ENCODE measurements at places on chromosomes 16 and 17. TPM values are rescaled to one million over a fixed set of nuclear protein-coding genes. Genes with fewer than 3 reads are reported as not detected.

DNA sequence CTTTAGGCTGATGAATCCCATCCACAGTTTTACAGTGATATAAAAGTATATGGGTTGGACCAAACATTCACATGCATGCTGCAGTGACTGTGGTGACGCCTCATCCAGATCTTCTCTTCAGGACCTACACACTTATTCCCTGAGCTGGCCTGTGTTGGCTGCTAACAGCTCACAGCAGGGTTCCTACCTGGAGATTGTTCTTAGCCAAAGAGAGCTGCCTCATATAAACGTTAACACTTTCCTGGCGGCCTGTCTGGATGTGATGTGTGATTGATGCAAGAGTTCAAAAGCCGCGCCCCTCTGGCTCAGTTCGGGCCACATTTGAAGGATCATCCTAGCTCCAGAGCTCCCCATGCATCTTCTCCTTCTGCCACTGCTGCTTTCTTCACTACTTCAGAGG lies 93.0 kb upstream of the NETO2 start:
- no peak for DNase-seq

DNA sequence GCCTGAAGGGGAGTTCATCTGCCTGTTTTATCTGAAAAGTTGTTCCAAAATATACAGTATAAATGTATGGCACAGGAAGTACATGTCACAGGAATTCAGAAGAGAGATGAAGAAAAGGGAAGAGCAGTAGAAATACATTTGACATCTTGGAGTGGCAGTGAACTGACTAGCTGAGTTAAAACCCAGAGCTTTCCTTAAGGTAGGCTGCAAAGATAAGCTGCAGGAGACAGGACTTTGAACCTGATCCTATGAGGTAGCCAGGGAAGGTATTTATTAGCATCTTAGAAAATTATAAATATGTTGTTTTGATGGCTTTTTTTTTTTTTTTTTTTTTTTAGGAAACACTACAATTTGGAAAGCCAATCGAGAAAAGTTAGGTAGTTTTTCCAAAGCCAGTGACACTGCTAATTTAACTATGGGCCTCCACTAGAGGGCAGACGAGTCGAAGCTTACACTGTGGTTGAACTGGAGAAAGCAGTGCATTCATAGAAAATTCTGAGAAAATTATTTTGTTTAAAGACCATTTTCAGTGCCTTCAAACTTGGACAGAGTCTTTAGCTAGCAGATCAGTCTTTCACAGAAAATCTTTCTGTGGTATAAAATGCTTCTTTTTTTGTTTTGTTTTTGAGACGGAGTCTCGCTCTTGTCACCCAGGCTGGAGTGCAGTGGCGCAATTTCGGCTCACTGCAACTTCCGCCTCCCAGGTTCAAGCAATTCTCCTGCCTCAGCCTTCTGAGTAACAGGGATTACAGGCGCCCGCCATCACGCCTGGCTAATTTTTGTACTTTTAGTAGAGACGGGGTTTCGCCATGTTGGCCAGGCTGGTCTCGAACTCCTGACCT lies 122.3 kb downstream of the SSH2 start:
- DNase-seq, result peak; percentile 50

GRCh38 chr17:73795730-73796129 lies 151.5 kb upstream of the SDK2 start:
- no peak for DNase-seq

GRCh38 chr17:57481910-57482391 lies 225.6 kb downstream of the MSI2 start:
- DNase-seq, result no peak

Gene PAQR4
- total RNA-seq, result 42.4 TPM
